C1 segment of cervical spinal cord (tissue), 14 donors: ENCODE measurements at places on chromosomes 1 and 21.

- DNase-seq: peak; percentile 73
Observed at GRCh38 chr1:25651824-25652741, 35.5 kb downstream of the MAN1C1 start.

DNA sequence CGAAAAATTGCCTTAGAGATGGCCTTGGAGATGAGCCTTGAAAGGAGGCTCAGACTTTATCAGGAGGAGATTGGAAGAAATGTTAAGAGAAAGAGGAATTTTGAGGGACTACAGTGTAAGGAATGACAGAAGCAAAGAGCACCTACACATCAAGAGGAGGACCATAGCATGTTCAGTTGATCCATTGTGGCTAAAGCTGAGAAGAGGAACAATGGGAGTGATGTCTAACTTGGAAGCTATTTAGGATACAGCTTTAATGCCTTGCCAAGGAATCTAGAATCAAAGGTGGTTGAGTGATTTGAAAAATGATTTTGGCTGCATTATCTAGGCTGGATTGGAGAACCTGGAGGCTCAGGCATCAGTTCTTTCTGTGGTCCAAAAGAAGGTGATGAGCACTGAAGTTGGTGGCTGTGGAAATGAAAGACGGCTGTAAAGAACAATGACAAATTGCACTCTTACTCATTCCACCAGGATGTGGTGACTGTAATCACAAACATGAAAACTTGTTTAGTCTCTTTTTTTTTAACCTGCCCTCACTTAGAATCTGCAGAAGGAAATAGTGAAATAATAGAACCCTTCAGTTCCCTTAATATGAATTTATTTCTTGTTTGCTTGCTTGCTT, 11.3 kb downstream of the FAM20B start:
- no peak for DNase-seq

DNA sequence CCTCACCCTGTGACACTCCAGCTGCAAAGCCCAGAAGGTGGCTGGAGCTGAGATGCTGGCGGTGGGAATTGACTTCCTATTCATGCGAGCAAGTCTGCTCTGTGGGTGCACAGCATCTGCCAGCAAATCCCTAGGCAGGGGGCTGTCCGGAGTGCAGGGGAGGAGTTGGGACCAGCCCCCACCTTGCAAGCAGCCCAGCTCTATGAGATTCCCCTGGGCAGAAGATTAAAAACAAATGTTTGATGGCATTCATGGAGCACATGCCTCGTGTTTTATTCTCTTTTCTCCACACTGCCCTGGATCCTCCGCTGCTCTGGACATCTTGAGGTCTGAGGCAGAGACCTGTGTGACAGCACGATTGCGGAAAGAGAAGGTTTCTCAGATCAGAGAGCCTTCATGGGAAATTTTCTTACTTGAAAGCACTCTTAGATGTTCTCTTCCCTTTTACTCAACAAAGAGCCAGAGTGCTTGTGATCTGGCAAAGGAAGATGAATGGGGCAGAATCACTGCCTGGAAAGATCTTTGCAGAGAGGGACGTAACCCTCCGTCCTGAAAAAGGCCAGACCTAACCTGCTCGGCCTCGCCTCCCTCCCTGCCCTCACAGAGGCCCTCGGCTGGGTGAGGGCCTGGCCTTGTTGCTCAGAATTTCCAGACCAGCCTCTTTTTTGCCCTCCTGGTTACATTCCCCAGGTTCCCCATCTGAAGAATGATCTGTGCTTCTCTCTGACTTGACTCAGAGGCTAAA, 597.1 kb downstream of the KIF26B start:
- DNase-seq: no peak

GRCh38 chr1:5810553-5811270, 181.5 kb downstream of the NPHP4 start:
- DNase-seq: no peak
